ENCODE measurements at places on chromosomes 6 and 20.

DNA sequence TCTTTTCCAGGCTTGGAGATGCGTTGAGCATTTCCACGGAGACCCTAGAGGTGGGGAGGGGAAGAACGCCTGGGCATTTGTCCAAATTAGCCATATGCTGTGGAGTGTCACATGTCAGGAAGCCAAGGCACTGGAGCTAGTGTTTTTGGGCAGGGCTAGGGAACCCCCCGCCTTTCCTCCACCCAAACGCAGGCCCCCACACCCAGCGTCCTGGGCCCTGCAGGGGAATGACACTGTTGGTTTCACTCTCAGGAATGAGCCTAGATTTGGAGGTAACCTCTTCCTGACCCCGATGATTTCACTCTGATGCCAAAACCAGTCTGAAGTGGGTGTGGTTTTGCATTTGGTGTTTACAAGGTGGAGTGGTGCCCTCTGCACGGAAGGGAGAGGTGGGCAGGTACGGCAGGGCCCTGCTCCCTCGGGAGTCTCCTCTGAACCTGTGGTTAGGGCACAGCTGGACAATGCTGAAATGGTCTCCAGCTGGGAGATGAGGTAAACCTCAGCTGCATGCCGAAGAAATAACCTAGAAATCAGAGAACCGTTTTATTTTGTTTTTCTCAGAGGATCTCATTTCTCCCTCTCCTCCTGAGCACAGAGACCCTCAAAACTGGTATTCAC, 29.5 kb downstream of the MTHFD1L start:
- DNase-seq = no peak

- no peak for DNase-seq
Observed at GRCh38 chr6:132087391-132087790, 136.2 kb upstream of the CCN2 start.

GRCh38 chr6:31125586-31126363, 5.5 kb upstream of the CDSN start:
- no peak for DNase-seq

DNA sequence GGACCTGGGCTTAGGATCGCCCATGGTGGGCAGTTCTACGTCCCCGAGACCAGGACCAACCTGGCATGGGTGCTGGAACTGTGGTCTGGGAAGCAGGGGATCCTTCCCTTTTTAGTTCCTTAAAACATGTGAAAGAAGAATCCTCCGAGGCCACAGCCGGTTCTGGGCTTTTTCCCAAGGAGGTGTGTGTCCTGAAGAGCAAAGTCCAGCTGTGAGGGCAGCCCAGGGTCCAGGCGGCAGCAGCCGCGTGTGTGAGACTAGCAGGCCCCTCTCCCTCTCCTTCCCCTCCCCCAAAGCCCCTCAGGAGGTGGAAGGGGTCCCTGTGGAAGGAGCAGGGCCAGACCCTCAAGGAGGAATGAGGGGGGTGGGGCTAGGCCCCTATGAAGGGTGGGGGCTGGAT, 35.1 kb upstream of the PCMTD2 start:
- DNase-seq = no peak

DNA sequence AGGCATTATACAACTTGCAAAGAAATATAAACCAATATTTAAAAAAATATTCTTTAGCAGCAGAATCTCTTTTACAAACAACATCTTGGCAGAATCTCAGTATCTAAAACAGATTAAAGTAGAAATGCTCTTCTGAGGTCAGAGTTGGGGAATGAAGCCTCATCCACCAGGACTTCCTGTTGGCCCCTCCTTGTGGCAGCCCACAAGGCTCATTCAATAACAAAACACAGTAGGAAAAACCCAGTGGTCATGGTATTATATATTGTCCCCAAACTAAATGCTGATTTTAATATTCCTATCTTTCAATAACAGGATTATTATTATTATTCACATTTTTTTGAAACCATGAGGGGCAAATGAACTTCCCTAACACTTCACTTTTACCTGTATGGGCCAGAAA, 368.6 kb downstream of the BTBD9 start:
- DNase-seq = no peak

- no peak for DNase-seq
Observed at GRCh38 chr6:97963193-97963592, 680.2 kb upstream of the MMS22L start.

GRCh38 chr6:129485746-129486145, 224.2 kb downstream of the ARHGAP18 start:
- DNase-seq = no peak

- DNase-seq = no peak
Observed at GRCh38 chr20:41119614-41120561, 17.5 kb upstream of the PLCG1 start.

DNA sequence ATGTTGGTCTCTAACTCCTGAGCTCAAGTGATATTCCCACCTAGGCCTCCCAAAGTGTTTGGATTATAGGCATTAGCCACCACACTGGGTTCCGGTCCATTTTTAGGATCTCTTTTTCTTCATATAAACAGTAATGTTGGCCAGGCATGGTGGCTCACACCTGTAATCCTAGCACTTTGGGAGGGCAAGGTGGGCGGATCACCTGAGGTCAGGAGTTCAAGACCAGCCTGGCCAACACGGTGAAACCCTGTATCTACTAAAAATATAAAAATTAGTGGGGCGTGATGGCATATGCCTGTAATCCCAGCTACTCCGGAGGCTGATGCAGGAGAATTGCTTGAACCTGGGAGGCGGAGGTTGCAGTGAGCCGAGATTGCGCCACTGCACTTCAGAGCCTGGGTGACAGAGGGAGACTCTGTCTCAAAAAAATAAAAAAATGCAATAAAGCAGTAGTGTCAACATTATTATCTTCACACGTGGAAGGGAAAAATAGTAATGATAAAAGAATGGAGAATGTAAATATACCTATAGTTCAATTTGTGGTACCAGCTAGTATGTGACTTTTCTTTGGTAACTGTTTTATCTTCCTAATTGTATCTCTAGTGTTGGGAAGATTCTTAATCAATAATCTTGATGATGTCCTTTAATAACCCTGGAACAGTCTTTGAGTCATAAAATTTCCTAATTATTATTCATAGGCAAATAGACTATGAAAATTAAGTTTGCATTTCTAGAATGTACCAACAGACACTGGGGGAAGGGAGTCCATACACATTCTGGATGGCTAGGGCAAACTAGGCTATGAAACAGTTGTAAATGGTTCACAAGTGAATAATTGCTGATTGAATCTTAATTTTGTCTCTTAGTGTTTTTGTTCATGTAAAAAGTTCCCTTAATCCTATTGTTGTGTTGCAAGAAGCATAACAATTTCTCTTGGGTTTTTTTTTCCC, 3.6 kb downstream of the PARD6B start:
- DNase-seq = no peak

- no peak for DNase-seq
Observed at GRCh38 chr20:4774207-4774606, 52.5 kb downstream of the PRND start.

GRCh38 chr6:166998256-166999144, 697 bp upstream of the CEP43 start:
- DNase-seq = no peak

DNA sequence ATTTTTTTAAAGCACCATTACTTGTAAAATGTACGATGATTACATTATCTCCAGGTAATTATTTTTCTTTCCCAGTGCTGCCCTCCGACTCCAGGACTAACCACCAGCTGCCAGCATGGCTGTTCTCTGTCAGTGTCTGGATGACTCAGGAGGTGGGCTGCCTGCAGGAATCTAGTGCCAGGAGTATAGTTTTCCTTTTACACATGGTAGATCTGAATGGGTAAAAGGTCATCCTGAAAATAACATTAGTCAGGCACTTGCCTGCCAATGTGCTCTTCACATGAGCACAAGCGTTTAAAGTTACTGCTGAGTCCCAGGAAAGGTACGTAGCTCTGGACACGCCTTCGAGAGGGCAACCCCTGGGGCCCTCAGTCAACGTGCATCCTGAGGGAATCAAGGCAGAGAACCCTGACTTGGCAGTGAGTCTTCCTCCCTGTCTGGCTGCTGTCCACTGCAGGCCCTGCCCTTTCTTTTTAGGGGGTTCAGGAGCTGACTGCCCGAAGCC, 2.4 kb downstream of the DYNLT1 start:
- no peak for DNase-seq

DNA sequence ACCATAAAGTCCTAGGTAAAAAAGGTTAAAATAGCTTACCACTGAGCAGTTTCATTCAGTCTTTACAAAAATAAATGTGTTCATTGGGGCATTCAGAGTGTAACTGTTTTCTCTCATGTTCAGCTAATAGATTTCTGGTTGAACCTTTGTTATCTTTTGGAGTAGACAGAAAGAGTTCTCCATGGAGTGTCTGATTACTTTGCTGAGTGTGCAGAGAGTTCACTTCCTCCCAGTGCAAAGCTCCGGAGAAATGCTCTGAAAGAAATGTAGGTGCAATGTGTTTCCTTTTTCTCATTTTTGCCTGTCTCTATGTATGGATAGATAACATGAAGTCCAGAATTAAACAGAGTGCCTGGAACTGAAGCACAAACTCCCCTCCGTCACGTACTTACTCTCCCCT, 52.6 kb downstream of the JAG1 start:
- no peak for DNase-seq

- DNase-seq = no peak
Observed at GRCh38 chr6:67094431-67094946, 1387.5 kb upstream of the EYS start.

- no peak for DNase-seq
Observed at GRCh38 chr20:35870541-35871258, 83.6 kb downstream of the SCAND1 start.

- no peak for DNase-seq
Observed at GRCh38 chr6:161353208-161353613, 79.3 kb upstream of the AGPAT4 start.

DNA sequence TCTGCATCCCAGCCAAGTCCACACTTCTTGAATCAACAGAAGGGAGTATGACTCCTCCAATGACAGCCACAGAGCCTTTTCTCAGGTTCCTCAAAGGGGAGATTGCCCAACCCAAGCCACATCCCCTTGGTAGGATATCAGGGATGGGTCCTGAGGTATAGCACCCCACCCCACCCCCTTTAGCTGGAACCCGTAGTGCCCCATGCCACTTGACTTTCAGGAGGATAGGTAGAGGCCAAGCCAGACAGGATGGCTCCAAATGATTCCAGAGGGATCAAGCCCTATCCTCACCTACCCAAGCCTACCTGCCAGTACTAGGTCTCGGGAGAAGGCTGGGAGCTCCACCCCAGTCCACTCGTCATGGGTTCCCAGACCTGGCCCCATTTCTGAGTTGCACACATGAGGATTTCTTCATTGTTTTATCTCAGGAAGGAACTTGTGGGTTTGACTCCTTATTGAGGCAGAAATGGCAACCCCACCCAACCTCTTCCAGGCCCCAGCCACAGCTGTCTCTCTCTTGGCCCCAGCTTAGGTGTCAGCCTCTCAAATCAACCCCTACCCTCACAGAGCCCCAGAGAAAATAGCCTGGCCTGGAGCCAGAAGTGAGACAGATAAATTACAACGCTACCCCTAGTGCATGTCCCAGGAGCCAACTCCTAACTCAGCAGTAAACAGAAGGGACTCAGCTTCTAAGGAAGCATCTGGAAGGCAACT, 3.6 kb downstream of the CCND3 start:
- DNase-seq = peak; percentile 54

- no peak for DNase-seq
Observed at GRCh38 chr6:53628354-53629119, 37.0 kb downstream of the KLHL31 start.

DNA sequence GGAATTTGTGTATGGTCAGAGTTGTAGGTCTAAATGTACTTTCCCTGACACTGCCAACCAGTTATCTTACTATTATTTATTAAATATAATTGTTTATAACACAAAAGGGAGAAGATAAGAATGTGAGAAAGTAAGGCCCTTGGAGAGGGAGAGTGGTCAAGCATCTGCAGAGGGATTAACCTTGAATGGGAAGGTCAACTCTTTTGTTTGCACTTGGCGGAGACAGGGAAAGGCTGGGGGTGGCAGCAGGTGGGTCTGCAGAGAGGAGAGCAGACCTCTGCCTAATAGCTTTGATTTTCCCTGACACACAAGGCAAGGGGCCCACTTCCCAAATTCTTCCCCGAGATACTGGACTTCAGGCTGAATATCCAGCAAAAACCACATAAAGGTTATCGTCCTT, 4.2 kb downstream of the LRP11 start:
- no peak for DNase-seq

GRCh38 chr20:3277686-3278465, 38.9 kb upstream of the SLC4A11 start:
- no peak for DNase-seq

All from Kasumi-1 (cell line).